Endodermal cell (in vitro differentiated cells): ENCODE measurements at places on chromosomes 7 and 10. TPM values are rescaled to one million over a fixed set of nuclear protein-coding genes. Genes with fewer than 3 reads are reported as not detected.
A peak's percentile ranks its signal among the peaks of the same experiment; 100 is the strongest.

- DNase-seq, result peak; percentile 3
- no peaks in the 10 kb centered on the region for H3K4me1 ChIP-seq
- H3K36me3 ChIP-seq, result no peaks in the 10 kb centered on the region
- H3K27me3 ChIP-seq, result no peaks in the 10 kb centered on the region
- H3K27ac ChIP-seq, result no peak overlapping the region
- H3K4me3 ChIP-seq, result no peak overlapping the region
Measured at GRCh38 chr7:129074361-129074871, 19.5 kb upstream of the TNPO3 start.

GRCh38 chr7:45687721-45688120 is 113.6 kb downstream of the ADCY1 start:
- no peak overlapping the region for H3K27ac ChIP-seq
- no peaks in the 10 kb centered on the region for H3K27me3 ChIP-seq
- no peaks in the 10 kb centered on the region for H3K4me1 ChIP-seq
- peak; percentile 31 for DNase-seq
- H3K36me3 ChIP-seq, result no peaks in the 10 kb centered on the region

DNA sequence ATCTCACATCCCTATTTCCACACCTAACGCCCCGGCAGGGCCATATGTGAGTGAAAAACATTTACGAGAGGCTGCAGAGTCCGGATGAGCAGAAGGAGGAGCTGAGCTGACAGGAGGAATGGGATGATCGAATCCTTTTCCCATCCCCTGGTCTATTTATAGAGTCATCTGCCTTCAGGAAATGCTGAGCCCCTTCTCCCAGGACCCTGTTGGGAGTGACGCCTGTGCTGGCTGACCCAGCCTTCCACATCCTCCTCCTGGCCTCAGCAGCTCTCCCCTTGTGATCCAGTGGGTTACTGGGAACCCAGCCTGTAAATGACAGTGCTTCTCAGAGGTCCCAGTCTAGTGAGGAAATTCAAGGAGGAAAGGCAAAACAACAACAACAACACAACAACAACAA is 16.6 kb downstream of the DENND2A start:
- H3K4me3 ChIP-seq, result no peak overlapping the region
- no peaks in the 10 kb centered on the region for H3K27me3 ChIP-seq
- H3K36me3 ChIP-seq, result no peaks in the 10 kb centered on the region
- H3K27ac ChIP-seq, result peak overlapping the region; percentile 10

DNA sequence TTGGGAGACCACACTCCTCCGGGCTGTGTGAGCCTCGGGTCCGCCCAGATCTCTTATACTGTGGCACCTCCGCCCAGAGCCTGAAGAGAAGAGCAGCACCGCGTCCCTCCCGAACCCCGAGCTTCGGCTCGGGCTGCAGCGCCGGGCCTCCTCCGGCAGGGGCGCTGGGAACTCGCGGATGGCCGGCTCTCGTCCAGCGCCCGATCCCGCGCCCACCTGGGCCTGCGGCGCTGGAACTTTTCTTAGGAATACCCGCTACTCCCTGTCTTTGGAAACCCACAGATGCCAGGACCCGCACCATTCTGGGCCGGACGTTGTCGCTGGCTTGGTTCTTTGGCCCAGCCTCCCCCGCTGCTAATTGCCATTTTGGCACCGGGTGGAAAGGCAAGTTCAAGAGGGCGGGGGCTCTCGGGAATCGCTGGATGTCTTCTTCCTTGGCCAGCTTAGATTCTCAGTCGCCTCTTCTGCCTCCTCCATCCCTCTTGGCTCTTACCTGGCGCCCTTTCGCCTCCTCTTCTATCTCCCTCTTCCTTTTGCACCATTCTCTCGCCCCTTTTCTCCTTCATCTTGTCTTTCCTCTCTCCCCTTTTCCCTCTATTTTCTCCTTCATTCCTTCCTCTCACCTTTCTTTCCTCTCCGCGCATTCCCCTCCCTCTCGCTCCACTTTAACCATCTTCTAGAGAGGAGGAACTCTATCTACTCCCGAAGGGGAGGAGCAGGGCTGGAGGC is 2.1 kb upstream of the SORCS3 start:
- H3K27me3 ChIP-seq, result peaks cover 92% of the 10 kb centered on the region
- DNase-seq, result peak; percentile 91
- H3K4me1 ChIP-seq, result no peaks in the 10 kb centered on the region
- peak overlapping the region; percentile 79 for H3K4me3 ChIP-seq
- H3K36me3 ChIP-seq, result no peaks in the 10 kb centered on the region
- no peak overlapping the region for H3K27ac ChIP-seq

GRCh38 chr10:30705101-30705624 is 75.6 kb upstream of the LYZL2 start:
- no peaks in the 10 kb centered on the region for H3K27me3 ChIP-seq
- H3K4me3 ChIP-seq, result no peak overlapping the region
- no peak for DNase-seq
- no peaks in the 10 kb centered on the region for H3K36me3 ChIP-seq

GRCh38 chr7:75762350-75762917 is 9.6 kb downstream of the CCL26 start:
- no peaks in the 10 kb centered on the region for H3K36me3 ChIP-seq
- H3K27ac ChIP-seq, result no peak overlapping the region
- H3K27me3 ChIP-seq, result no peaks in the 10 kb centered on the region
- no peak for DNase-seq
- H3K4me3 ChIP-seq, result no peak overlapping the region

DNA sequence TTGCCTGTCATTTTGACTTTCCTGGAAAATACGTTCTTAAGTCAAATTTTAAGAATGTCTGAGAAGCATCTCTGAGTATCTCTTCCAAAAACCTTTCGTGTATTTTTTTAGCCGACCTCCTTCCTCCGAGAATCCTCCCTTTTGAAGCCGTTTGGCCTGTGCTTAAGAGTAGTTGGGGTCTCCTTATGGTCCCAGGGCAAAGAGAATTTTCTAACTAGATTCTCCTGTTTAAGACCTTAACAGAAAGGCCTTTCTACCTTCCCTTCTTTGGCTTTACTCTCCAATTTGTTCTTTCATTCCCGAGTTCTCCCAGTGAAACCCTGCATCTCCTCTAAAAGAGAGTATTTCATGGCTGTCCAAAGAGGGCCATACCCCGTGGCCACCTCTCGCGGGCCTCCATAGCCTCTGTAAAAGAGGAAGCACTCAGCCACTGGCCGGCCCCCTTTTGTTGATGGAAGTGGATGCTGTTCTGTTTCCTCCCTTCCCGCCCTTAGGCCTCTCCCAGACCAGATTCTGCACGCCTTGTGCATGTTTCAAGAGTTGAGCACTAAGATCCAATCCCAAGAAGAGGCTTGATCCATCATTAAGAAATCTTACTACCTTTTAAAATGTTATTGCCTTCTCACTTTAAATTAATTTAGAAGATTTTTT is 6.6 kb upstream of the FEZF1 start:
- no peak overlapping the region for H3K27ac ChIP-seq
- H3K36me3 ChIP-seq, result no peaks in the 10 kb centered on the region
- H3K4me3 ChIP-seq, result no peak overlapping the region

DNA sequence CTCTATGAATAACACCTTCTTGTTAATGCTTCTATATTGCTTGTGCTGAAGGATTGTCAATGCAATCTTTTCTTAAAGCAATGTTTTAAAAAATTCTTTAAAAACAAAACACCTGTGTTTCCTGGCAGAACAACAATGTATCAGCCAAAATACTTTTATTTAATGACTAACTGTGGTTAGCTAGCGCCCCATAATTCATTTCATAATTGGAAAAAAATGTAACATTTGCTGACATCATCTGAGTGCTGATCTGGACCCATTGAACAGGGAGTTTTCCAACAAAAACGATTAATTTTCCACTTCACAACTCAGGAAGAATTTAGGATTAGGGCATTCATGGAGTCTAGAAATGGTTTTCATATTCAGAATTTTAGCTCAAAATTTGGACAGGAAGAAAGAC is 137.6 kb upstream of the CDK6 start:
- H3K4me3 ChIP-seq, result no peak overlapping the region
- no peaks in the 10 kb centered on the region for H3K36me3 ChIP-seq
- H3K27me3 ChIP-seq, result no peaks in the 10 kb centered on the region

GRCh38 chr10:120540486-120540885 is 83.5 kb downstream of the PLPP4 start:
- no peaks in the 10 kb centered on the region for H3K27me3 ChIP-seq
- H3K36me3 ChIP-seq, result no peaks in the 10 kb centered on the region

- no peaks in the 10 kb centered on the region for H3K4me1 ChIP-seq
- peak overlapping the region; percentile 23 for H3K4me3 ChIP-seq
- H3K27ac ChIP-seq, result no peak overlapping the region
- no peaks in the 10 kb centered on the region for H3K36me3 ChIP-seq
Measured at GRCh38 chr7:1709281-1709680, 39.2 kb downstream of the ELFN1 start.

DNA sequence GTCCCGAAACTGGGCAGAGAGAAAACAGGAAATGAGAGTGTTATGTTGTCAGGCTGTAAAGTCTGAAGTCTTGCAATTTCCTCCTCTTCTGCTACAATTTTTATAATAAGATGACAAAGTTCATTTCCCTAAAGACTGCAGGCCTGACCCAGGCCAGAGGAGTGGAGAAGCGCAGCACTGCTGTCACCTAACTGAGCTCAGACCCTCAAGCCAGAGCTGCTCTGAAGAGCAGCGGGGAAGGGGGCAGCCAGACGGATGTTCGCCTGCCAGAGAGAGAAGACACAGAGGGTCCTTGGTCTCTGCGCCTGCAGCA is 12.6 kb upstream of the AOAH start:
- H3K4me3 ChIP-seq, result no peak overlapping the region
- DNase-seq, result no peak
- H3K27me3 ChIP-seq, result no peaks in the 10 kb centered on the region
- no peaks in the 10 kb centered on the region for H3K36me3 ChIP-seq

DNA sequence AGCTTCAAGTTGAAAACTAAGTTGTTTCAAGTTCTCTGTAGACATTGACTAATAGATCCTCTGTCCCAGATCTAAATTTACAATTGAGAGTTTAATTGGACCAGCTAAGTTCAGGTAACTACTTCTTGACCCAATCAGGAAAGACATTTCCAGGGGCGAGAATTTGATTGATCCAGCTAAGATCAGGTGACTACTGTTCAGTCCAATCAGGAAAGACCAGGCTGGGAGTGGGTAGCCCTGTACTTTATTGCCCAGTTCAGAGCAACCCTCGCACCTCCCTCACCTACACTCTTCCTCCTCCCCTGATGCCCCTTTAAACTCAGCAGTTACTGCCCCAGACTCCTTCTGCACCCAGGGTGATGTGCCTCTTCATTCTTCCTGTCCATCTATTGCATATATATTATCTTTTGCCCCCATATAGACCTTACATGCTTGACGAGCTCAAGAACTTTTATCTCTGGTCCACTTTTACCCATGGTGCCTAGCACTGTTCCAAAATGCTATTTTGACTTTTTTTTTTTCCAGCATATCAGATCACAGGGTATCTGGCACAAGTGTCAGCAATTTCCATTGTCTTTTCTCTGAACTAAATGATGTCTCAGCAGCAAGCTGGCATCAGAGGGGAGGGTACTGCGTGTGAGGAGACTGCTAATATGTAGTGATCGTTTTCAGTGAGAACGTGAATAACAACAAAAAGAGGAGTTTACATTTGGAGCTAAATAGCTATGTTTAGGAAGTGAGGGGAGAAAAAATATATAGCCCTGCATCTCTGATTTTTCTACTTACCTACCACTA is 169.4 kb downstream of the KIAA1217 start:
- no peak overlapping the region for H3K4me3 ChIP-seq
- no peak overlapping the region for H3K27ac ChIP-seq
- H3K27me3 ChIP-seq, result no peaks in the 10 kb centered on the region
- H3K4me1 ChIP-seq, result peaks cover 11% of the 10 kb centered on the region
- DNase-seq, result no peak
- peaks cover 6% of the 10 kb centered on the region for H3K36me3 ChIP-seq

Gene TDRD1
- total RNA-seq, result 0.09 and 0.23 TPM in 2 replicates

Gene LRRC17
- total RNA-seq, result 0.53 to 0.65 TPM in 2 of 3 replicates, not detected in the other

Gene NEUROG3
- total RNA-seq, result not detected in 2 replicates

Gene BAZ1B
- 25.4 to 72.1 TPM (median 69.7 TPM) in 3 replicates for total RNA-seq

Gene LIPK
- total RNA-seq, result not detected in 3 replicates

Gene HMX3
- total RNA-seq, result not detected in 2 replicates
